Stimulated activated CD4-positive, alpha-beta T cell treated with anti-CD3 and anti-CD28 coated beads, Interleukin-1b, Interleukin-23, amount 100 ng/mL, for 4 hours (primary cell): ENCODE measurements at places on chromosomes 5 and 9.

DNA sequence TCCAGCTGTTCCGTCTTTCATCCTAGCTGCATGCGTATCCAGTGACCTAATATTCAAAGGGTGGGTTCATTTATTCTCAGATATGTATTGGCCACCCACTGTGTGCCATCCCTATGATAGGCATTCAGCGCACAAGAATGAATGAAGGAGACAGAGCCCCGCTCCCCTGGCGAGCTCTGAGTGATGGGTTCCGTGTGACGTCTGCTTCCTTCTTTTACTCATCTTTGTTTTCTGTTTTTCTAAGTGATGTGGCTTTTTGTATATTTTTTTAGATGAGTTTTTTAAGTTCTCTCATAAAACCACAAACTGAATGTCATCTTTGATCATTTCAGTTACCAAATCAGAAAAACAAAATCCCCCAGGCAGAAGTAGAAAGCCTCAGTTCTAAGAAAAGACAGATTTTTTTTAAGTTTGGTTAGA is 168.3 kb upstream of the OTULINL start:
- DNase-seq: no peak

DNA sequence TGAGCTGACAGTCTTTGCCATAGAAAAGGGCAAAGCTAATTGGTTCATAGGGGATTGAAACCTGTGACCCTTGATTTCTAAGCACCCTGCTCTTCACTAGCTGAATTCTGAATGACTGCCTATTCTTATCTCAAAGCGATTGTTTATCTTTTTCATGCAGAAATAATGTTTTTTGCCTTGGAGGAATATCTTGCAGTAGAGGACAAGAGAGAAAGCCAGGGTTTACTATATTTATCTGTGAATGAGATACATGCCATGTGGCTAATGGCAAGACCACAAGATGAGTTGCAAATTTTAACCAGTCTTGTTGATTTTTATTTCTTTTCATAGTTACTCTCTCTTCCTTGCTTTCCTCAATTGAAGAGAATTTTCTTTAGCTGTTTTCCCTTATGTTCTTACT is 185.0 kb downstream of the CNTLN start:
- DNase-seq: no peak

DNA sequence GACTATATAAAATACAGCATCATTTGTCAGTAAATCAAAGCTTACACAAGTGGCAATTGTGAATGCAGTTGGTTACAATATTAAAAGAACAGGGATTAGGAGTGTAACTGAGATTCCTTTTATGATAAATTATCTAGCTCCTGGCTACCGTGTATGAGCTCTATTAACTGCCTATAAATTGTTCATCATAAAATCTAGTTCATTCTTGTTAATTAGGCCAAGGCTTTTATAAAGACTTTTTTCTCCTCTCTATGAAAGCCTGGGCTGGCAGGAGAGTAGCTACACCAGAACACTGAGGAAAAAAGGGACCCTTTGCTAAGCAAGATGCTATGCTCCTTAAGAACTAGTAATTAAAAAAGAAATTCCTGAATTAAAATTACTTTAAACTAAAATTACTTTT is 132.4 kb upstream of the MEF2C start:
- DNase-seq: no peak

- DNase-seq: no peak
These were observed 26.9 kb downstream of the TNIP1 start for GRCh38 chr5:151053796-151054462.

- DNase-seq: no peak
These were observed 111.1 kb downstream of the ASTN2 start for GRCh38 chr9:117303643-117304230.

GRCh38 chr5:142425286-142426065 is 100.7 kb upstream of the SPRY4 start:
- no peak for DNase-seq

DNA sequence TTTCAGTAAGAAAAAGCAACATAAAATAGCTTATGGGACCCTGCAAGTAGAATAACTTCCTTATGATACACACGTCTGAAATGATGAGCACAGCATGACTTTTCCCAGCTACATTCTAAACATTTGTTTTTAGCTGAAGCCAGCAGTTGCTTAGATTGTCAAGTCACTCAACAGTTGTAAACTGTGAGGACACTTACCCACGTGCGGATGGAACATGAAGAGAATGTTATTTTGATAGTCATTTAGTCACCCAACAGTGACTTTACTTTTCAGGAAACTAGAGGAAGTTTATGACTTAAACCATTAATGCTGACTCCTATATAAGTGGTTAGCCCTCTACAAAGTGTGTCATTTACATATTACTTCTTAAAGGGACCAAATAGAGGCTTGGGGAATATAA is 3.0 kb downstream of the HACD4 start:
- DNase-seq: no peak

GRCh38 chr5:106757672-106758071 is 913.1 kb downstream of the EFNA5 start:
- DNase-seq: no peak

GRCh38 chr5:124576848-124577409 is 169.5 kb downstream of the ZNF608 start:
- no peak for DNase-seq

DNA sequence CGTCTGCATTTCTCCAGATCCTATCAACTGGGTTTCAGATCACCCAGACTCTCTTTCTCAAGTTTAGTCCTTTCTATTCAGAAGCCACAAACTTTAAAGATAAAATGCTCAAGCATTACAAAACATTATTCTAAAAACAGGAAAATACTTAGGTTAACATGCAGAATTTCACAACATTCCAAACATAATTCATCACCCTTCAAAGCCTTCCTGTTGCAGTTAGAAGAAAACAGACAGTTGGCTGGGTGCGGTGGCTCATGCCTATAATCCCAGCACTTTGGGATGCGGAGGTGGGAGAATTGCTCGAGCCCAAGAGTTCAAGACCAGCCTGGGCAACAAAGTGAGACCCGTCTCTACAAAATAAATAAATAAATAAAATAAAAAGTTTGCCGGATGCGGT is 7.7 kb upstream of the OCLN start:
- no peak for DNase-seq

DNA sequence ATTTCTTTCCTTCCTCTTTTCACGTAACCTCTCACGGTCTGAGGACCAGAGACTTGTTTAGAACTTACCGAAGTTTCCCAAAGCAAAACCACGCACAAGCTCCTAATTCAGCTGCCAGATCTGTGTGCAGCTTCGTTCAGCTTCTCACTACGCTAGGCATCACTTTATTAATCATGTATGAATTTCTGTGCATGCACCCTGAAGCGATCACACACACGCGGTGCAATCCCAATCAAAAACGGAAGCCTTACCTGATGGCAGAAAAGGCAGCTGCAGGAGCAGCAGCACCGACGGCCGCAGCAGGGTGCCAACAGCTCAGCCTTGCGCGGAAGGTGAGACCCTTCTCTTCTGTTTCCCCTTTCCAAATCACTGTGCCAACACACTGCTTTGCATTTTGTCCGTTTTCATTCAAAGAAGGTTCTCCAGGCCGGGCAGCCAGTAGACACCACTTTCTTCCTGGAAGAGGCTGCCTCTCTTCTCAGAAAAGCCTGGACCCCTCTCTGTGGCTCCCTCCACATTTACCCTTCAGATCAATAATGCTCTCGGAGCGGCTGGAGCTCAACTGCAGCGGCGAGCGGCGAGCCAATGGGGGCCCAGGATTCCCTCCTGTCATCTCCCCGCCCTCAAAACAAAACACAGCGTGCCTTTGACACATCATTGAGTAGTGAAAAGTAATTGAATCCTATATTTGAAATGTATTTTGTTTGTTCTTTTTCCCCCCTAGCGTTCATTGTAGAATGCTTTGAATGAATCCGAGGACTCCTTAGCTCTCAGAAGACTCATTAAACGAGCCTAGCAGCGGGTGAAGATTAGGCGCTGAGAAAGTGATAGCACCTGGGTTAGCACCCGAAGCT is at the start of gene CDH12:
Gene CDH12 (minus strand): TSS at position 538 of the 854 bp plus-strand sequence.
- DNase-seq: no peak

- no peak for DNase-seq
These were observed 364.2 kb upstream of the PDE4D start for GRCh38 chr5:60257596-60258271.

DNA sequence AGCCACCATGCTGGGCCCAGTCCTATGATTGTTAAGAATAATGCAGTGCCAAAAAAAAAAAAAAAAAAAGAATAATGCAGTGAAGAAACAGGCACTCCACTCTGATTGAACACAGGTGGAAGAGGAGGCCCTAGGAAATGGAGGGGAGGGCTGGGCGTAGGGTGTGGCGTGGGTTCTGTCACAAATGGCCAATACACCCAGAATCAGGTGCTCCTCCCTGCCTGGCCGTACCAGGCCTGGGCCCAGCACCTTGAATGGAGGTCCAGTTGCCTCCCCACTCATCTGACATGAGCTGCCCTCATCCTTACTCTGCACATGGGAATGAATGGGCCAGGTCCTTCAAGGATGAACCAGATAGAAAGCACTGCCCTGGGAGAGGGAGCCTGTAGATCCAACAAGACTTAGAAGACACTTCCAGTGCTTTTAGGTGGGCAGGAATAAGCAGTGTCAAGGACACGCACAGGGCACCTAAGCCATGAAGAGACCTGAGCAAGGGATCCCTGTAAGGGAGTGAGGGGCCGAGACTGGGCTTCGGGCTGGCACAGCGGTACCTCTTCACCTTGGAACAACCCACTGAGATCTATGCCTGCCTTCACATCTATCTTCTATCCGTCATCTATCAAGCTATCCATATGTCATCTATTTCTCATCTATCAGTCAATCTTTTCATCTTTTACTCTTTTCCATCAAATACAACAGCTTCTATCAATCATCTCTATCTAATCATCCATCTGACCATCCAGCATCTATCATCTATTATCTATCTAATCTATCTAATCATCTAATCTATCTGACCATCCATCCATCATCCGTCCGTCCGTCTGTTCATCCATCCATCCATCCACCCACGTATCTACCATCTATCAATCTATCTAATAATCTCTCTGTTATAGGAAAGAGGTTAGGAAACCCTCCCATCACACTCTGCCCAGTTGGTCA is 15.9 kb downstream of the NINJ1 start:
- DNase-seq: no peak

- no peak for DNase-seq
These were observed 10.8 kb downstream of the SEMA6A start for GRCh38 chr5:116563736-116564308.

DNA sequence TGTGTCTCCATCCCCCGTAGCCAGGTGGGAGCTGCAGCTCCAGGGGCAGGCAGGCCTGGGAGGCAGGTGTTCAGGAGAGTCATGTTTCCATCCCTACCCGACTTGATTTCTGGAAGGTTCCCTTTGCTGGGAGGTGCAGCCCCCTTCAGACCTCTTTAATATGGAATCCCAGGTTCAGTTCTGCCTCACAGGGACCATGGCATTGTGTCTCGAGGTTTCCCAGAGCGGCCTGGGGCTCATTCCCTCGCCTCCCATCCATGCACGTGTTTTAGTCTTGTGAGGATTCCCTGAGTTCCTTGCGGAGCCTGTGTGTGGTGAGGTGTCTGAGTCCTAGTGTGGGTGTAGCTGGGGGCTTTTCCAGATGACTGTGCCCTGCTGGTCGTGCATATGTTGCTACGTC is 16.5 kb upstream of the AHRR start:
- no peak for DNase-seq

DNA sequence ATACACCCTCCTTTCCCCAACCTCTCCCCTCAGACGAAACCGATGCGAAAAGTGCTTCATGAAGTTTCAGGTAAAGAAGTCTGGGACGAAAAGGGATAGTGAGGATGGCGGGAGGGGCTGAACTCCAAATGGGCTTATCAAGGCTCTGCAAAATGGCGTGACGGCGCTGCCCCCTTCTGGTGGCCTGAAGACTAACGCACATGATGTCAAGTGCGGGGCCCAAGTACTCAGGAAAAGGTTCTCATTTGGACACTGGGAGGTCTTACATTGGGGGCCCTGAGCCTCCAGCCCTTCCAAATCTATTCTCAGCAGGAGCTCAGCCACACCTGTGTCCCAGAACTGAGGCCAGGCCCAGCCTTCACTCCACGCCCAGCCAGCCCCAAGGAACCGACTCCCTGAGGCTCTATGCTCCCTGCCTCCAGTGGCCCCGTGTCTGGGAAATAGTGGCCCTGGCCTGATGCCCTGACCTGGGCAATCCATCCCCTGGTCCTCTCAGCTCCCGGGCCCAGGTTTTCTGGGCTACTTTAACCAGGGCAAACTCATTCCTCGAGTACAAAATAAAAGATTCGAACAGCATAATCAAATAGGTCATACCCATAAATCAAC is 119.9 kb downstream of the KCNIP1 start:
- DNase-seq: no peak

DNA sequence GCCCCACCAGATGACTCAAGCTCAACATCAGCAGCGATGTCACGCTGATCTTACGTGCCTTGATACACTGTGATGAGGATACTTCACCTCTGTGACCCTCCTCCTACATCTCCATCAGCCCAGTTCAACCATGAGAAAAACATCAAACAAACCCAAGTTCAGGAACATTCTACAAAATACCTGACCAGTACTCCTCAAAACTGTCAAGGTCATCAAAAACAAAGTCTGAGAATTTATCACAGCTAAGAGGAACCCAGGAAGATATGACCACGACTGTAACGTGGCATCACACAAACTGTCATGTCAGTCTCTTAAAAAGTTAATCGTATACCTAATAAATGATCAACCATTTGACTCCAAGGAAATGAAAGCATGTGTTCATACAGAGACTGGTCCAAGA is 90.8 kb downstream of the COL23A1 start:
- no peak for DNase-seq

DNA sequence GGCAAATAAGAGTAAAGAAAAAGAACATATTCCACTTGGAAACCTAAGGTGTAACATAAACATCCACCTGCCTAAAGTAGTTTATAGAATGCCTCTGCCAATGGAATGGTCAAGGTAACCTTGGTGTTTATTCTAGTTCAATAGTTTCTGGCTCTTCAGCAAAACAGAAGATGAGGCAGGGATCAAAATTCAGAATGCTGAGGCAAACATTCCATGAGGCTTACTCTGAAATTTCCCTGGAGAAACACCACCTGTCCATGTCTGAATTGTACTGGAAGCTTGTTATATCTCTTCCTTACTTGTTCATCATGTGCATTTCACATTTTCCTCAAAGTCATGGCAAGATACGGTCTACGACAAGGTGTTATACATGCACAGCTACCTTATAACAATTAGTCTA is 1862.4 kb upstream of the ACO1 start:
- no peak for DNase-seq

DNA sequence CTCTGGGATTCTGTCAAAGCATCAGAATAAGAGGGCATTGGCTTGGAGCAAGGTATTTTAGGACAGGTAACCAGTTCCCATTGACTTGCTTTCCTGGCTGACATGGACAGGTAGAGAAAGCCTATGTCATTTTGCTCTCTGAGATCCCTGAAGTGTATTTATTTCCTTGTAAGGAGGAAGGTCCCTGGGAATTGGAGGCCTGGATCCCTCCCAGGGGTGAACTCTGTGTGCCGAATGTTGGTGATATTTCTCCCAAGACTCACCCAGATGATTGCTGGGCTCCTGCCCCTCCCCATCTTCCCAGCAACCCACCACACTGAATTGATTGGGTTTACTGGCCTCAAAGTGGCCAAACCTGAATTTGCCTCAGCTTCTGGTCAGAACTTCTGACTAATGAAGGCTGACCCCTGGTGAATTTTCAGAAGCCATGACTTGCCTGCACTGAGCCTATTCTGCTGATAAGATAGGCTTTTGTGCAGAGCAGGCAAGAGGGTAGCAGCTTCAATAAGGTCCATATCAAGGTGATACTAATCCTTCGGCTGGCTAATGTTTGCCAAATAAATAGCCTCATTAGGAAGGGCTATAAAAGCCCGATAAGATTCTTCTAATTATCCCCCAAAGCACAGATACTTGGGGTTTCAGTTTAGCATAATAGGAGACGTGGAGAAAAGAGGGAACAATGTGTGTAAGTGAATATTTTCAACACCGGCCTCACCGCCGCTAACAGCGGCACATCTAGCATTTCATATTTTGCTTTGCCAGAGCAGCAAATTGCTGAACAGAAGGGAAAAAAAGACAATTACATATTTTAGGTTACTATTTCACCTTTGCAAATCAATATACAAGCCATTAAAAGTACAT is 152.9 kb upstream of the PITX1 start:
- no peak for DNase-seq
